ENCODE measurements at places on chromosomes 2 and 18.

- DNase-seq, result no peak
These were observed 40.0 kb upstream of the FAHD2A start for GRCh38 chr2:95362486-95362885.

- no peak for DNase-seq
These were observed 21.5 kb upstream of the ATP9B start for GRCh38 chr18:79047556-79048244.

GRCh38 chr2:26002632-26003310 lies 20.5 kb upstream of the KIF3C start:
- DNase-seq, result no peak

DNA sequence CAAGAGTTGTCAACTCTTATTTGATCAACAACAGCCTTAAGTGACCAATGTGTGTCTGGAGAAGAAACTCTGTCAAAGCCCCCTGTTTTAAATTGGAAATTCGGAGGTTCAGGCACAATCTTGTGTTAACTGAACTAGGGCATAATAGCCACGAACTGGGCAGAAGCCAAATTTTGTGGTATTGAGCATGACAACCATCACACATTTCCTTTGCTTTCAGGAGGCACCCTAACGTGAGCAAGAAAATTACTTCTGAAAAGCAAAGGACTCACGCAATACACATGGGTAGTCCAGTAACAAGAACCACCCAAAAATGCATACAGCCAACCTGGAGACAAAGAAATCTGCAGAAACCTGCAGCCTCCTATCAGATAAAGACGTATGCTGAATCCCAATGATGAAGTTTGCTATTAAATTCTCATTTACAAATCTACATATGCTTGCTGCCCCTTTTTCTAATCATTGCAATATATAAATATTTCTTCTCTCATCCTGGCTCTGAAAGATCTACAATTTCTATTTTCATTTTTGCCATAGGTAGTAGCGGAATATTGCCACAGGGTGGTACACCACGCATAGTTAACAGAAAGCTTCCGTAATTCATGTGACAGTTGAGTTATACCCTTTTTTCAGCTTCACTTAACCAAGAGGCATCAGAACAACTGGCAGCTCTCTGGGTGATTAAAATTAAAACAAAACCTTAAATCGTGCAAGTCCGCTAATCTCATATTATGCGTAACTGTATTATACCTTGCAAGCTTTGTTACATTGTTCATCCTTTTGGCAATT lies 495.8 kb downstream of the NRXN1 start:
- no peak for DNase-seq

- DNase-seq, result no peak
These were observed 38.8 kb downstream of the PRKCE start for GRCh38 chr2:45690231-45690630.

- DNase-seq, result no peak
These were observed 20.9 kb downstream of the GKN2 start for GRCh38 chr2:68931799-68932198.

DNA sequence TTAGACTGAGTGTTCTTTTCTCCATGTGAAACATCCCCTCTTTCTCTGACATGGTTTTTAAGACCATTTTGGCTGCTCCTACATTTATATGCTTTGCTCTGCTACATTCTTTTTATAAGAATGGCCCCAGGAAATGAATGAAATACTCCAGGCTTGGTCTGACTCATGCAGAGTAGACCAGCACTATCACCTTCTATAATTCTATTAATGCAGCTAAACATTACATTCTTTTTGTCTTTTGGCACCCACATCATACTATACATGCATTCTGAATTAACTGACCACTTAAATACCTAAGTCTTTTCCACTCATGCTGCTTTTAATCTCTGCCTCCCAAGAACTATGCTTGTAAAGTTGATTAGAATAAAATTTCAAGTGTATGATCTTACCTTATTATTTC lies 94.1 kb downstream of the AAK1 start:
- no peak for DNase-seq

DNA sequence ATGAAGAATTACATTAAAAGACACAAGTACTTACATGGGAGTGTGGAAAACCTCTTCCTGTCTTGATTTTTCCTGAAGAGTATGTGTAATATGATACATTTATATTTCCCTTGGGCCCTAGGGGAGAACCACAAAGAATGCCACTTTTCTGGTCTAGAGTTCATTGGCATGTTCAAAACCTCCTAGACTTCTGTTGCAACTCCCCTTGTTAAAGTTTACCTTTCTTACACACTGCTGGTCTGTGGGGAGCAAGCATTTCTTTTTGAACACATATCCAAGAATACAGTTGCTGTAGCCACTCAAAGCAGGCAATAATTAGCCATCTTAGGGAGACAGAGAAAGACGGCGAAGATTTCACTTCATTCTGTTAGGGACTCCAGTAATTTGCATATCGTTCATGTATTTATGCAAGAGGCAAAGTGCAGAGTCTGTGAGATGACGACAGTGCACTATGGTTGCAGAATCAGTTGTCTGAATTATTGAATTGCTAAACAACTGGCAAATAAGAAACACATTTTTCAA lies 103.5 kb downstream of the NOL4 start:
- DNase-seq, result no peak

GRCh38 chr18:40874233-40874632 lies 1080.8 kb upstream of the PIK3C3 start:
- no peak for DNase-seq

DNA sequence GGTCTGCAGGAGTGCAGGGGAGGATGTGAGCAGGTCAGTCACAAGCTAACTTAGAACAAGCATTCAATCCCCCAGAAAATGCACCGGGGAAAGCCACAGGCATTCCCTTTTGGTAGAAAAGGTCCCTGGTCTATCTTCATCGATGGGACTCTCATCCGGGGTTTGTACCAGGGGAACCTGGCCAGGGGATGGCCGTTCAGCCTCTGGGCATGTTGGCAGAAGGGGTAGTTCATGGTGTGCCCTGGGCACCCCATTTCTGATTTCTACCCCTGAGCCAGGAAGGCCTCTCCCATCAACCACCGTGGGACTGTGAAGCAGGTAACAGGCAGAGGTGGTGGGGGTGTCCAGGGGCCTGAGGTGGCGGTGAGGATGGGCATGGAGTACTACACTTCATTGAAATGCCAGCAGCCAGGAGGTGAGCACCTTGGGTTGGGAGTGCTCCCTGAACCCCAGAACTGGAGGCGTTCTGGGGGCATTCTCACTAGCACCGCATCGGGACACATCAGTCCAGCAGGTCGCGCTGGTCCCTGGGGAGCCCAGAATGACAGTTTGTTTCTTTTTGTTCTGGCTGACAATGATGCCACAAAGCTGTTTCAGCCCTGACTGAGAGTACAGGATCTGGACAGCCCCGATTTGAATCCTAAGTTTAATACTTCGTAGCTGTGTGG lies 172.3 kb downstream of the SMAD7 start:
- DNase-seq, result no peak

DNA sequence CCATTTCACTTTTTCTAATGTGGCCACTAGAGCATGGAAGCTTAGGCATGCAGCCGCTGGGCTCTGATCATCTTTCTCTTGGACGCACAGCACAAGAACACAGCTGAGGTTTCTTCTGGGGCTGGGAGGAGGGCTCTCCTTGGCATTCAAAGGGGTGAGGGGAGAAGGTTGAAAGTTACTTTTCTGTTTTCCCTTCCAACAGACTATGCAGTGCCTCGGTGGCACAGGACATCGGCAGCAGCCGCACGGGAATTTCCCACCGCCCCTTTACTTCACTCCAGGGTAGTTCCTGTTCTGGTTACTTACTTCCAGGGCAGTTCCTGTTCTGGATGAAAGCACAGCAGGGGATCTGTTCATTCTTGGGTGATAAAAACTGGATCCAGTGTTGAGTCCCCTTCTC lies 18.9 kb upstream of the MAL start:
- DNase-seq, result no peak

Data from effector CD8-positive, alpha-beta T cell (primary cell).